ENCODE measurements at places on chromosomes 13 and 19. TPM values are rescaled to one million over a fixed set of nuclear protein-coding genes. Genes with fewer than 3 reads are reported as not detected.

TNFSF11 gene
- total RNA-seq = not detected

LILRA1 gene
- total RNA-seq = not detected

CABP5 gene
- total RNA-seq = not detected

PABPC3 gene
- total RNA-seq = 0.14 TPM

ZNF527 gene
- 3.7 TPM for total RNA-seq

FAM32A gene
- total RNA-seq = 98.6 TPM

LILRB3 gene
- total RNA-seq = 0.30 TPM

BEST2 gene
- total RNA-seq = 4.3 TPM

IGLON5 gene
- 0.13 TPM for total RNA-seq
